ENCODE measurements at places on chromosomes 11 and 22.

DNA sequence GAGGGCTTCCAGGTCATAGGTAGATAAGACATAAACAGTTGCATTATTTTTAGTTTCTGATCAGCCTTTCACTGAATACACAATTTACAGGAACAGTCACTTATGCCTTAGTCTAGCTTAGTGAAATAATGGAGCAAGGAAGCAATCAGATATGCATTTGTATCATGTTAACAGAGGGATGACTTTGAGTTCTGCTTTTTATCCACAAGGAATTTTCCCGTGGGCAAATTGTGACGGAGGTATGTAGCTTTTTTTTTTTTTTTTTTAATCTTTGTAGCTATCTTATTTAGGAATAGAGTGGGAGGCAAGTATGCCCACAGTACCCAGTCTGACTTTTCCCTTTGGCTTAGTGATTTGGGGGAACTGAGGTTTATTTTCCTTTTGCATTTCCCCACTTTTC lies 3.4 kb upstream of the NLRP10 start:
- no peak for DNase-seq

GRCh38 chr11:112216561-112217105 lies 9.6 kb upstream of the PTS start:
- no peak for DNase-seq

GRCh38 chr11:41320238-41320637 lies 139.2 kb downstream of the LRRC4C start:
- no peak for DNase-seq

DNA sequence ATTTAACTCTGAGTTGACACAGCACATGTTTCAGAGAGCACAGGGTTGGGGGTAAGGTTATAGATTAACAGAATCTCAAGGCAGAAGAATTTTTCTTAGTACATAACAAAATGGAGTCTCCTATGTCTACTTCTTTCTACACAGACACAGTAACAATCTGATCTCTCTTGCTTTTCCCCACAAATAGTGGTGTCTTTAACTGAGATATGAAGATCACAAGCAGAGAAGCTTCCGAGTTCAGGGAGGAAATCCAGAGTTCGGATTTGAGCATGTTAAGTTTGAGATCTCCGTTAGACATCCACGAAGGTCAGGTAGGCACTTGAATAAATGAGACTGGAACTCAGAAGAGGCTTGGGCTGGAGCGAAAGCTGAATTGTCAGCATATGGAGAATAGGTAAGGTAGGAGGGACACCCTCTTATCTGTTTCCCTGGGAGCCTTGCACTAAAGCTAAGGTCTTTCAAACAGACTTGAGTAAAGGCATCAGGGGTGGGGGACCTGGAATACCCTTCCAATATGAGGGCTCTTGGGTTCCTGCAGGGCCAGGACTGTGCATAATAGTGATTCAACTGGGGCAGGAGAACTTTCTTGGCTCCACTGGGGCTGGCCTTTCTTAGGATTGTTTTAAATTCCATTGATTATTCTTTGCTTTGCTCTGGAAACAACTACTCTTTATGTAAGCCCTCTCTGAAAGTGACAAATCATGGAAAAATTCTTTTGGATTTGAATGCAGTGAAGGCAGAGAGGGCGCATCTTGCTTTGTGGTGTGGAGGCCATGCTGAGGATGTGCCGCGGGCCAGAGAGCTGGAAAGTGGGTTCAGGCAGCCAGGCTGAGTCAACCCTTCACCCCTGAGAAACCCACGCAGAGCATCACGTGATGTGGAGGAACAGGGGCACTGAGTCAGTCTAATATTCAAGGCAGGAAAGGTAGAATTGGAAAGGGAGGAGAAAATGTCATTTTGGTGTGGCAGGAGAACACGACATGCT lies 62.7 kb upstream of the AMPD3 start:
- no peak for DNase-seq

DNA sequence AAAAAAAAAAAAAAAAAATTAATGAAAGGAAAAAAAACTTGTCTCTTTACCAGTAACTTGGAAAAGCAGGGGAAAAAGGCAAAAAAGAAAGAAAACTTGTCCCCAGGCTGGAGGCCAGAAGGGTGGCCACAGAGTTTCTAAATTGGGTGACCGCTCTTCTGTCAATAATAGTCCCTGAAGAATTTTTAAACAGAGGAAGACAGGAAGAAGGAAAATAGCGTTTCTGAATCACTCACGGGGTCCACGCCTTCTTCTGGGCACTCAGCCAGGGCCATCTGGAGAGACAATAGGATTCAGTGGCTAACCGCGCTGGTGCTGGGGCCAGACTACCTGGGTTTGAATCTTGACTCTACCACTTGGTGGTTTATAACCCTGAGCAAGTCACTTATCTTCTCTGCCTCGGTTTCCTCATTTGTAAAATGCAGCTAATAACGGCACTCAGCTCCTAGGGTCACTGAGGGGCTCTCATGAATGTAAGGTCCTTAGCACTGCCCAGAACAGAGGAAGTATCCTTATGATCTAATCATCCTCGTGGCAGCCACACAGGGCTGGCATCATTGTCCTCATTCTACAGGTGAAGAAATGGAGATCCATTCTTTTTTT lies 7.0 kb downstream of the C11orf86 start:
- DNase-seq: no peak

DNA sequence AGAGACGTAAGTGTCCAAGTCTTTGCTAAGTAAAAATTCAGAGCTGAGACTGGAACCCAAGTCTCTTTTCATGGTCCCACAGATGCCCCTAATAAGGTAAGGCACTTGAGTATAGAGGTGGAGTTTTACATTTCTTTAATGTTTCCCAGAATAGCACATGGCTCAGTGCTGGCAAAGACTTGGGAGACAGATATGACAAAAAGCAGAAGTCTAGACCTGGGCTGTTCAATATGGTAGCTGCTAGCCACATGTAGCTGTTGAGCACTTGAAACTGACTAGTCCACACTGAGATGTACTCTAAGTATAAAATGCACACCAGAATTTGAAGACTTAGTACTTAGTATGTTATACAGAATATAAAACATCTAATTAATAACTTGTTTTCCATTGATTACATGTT lies 17.6 kb downstream of the VSTM5 start:
- no peak for DNase-seq

Measured in T-helper 2 cell (primary cell).